Spleen (tissue), 13 donors: ENCODE measurements at places on chromosomes 13 and 19.

- no peak for DNase-seq
Measured at GRCh38 chr13:28539625-28540286, 44.8 kb upstream of the FLT1 start.

- DNase-seq = peak; percentile 67
Measured at GRCh38 chr19:15466851-15467733, 2.7 kb upstream of the RASAL3 start.

DNA sequence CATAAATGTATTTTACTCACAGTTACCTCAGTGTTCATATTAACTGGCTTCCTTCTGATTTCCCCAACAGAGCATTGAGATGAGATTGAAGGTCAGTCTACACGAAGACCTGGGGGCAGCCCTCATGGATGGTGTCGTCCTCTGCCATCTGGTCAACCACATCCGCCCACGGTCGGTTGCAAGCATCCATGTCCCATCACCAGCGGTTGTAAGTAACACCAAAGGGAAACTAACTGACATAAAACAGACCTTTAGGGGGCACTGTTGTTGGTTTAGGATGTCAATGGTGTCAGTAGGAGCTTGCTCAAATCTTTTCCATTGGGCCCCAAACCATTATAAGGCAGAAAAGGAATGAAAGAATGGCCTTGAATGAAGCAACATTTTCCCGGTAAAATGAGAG lies 68.2 kb downstream of the ESD start:
- no peak for DNase-seq

GRCh38 chr13:34748073-34748472 lies 194.0 kb upstream of the NBEA start:
- no peak for DNase-seq

DNA sequence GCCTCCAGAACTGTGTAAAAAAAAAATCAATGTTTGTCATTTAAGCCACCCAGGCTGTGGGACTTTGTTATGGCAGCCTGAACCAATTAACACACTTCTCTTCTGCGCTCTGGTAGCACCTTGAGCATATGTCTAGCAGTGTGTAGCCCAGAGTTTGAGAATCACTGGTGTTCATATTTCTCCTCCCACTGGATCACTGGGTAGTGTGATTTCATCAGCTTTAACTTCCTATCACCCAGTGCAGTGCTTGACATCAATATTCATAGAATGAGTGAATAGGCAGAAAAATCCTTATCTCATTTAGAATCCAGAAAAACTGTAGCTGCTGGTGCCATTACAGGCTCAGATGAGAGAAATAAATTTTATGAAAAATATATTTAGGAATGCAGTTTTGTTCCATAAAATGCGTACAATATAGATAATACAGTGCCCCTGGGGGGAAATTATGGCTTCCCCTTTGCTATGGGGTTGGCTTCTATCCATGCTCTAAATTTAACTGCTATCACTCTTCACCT lies 30.7 kb upstream of the WASF3 start:
- DNase-seq = no peak

- no peak for DNase-seq
Measured at GRCh38 chr13:75736173-75736572, 100.0 kb downstream of the LMO7 start.

DNA sequence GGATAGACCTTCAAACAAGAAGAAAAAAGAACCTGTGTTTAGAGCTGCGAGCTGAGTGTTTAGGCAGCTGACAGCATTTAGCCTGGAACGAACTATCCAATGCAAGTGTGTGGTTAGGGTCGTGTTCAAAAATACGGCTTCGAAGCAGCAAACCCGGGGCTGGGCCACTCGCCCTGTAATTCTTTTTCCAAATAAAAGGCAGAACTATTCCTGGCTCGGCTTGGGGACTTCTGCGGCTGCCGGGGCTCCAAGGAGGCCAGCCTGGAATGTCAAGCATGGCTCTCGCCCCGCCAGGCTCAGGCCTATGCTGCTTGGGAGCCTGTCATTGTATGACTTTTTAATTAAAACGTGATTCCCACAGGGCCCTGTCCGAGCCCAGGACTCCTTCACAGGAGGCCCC lies 51.7 kb upstream of the KLF2 start:
- no peak for DNase-seq

GRCh38 chr13:62779161-62779560 lies 1363.5 kb upstream of the PCDH20 start:
- DNase-seq = no peak

- no peak for DNase-seq
Measured at GRCh38 chr19:46954502-46954992, 65.1 kb upstream of the NPAS1 start.

- DNase-seq = peak; percentile 46
Measured at GRCh38 chr13:111361873-111362648, 41.6 kb downstream of the TEX29 start.

DNA sequence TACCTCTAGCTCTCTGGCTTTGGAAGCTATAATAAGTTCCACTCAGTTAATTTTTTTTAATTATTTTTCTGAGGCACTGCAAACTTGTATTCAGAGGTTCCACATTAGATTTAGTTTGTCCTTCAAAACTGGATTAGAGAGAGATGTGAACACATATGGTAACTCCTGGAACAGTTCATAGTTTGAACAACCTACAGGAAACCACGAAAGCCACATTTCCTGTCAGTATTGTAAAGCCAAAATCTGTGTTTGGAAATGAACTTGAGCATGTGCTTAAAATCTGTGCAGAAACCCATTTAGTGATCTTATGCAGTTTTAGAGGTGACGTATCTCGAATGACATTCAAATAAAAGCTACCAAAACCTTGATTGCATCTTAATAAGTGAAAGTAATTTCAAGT lies 1952.0 kb downstream of the OLFM4 start:
- DNase-seq = no peak

GRCh38 chr13:44734201-44734707 lies 158.1 kb upstream of the TSC22D1 start:
- no peak for DNase-seq

DNA sequence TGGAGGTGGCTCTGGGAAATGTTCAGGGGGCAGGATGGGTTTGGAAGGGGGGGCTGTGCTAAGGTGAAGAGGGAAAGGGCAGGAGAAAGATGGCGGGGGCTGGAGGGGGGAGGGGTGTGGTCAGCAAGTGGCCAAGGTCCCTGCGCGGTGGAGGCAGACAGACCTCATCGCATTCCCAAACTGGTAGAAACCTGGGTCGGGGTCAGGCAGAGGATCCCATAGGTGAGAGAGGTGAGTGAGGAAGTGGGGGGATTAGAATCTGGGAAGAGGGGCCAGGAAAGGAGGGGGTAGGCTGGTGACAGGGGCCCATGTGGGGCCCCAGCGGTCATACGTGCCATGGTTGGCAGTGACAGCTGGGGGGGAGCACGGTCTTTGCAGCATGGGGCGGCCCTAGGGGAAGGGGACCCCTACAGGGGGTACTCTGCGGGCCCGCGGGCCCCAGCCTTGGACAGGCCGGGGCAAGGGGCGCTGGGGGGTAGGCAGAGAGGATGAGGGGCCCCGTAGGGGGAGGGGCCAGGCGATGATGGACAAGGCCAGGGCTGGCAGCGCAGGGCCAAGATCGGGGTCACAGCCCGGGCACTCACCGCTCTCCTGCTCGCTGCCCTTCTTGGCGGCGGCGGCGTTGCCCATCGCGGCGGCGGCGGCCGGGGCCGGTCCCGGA lies 514 bp downstream of the PRKACA start:
- DNase-seq = peak; percentile 91

DNA sequence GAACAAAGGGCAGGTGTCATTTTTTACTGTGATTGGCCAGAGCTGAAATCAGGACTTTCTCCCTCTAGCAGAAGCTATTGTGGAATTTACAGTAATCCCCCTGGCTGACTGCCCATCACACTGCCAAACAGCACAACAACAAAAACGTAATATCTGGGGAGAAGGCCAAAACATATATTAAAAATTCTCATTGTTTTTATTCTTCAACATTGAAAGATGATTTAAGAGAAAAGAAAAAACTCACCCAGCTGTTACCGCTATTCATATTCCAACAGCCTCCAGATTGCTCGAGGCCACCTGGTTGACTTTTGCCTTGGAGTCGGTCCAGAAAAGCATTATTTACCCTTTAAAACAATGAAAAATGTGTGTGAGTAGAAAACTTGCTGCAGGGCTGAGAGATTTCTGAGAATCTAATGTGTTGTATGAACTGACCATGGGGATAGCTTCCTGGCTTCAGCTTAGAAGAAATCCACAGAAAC lies 97.2 kb downstream of the EPSTI1 start:
- DNase-seq = no peak

DNA sequence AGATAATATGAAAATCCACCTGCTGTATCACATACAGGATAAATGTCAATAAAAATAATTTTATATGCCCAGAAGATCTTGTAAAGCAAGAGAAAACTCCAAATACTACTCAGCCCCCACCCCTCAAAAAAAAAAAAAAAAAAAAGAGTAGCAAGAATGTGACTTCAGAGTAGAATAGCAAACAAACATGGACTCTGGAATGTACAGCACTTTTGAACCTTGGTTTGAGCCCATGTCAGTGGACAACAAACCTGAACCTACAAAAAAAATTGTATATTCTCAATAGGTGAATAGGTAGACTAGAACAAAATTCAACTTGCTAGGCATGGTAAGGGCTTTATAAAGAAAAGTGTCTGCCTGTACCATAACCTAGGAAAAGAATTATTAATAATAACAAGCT lies 428.0 kb downstream of the SLITRK6 start:
- no peak for DNase-seq

DNA sequence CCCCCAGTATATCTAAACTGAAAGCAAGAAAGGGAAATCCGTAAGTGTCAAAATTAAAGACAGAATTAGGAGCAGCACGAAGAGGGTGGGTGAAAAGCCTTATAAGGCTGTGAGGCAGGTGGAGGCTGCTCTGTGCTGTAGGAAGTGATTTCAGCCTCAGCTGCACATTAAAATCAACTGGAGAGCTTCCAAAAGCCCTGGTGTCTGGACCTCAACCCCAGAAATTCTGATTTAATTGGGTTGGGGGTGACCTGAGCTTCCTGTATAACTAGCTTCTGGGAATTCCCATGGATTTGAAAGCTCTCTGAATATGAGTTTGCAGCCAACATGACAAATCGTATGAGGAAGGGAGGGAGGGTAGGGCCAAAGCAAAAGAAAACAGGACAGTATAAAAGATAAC lies 242.4 kb upstream of the TMTC4 start:
- DNase-seq = no peak

- no peak for DNase-seq
Measured at GRCh38 chr19:32253683-32254508, 91.5 kb upstream of the ZNF507 start.

DNA sequence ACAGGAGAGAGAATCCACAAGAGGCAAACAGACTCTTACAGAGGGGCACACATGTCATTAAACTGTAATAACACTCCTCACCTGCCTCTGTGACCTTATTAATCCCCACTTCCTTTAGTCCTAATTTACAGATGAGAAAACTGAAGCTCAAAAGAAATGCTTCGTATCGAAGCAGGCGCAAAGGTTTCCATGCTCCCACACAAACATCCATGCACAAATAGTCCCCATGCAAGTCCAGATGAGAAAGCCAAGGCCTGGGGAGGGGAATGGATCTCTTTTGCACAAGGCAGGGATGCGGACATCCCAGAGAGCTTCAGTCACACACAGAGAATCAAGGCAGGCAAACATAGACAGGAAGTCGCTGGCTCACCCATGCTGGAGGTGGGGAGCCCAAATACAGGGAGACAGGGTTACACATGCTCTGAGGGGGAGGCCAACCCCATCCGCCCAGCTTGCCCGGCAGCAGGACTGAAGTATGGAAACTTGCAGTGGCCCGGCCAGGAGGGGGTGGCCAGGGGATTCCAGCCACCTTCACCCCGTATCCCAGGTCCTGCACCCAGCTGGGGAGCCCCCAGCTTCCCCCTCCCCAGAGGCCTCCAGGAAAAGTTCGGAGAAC lies 468 bp downstream of the S1PR5 start:
- DNase-seq = no peak

DNA sequence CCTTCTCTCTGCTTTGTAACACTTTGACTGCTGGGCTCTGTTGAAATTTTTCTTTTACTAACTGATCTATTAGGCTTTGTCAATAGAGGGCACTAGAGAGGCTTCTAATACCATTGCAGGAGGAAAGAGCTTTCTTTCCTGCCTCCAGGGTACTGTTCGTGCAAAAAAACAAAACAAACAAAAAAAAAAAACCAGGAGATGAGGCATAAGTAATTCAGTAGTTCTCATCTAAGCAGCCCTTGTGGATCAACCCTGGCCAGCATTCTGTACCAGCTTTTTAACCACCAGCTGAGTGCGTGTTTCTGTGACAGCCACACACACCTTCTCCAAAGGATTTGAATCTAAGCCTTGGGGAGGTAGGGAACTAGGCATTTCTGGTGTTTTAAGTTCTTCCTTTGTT lies 1707.6 kb upstream of the SLC10A2 start:
- DNase-seq = no peak

DNA sequence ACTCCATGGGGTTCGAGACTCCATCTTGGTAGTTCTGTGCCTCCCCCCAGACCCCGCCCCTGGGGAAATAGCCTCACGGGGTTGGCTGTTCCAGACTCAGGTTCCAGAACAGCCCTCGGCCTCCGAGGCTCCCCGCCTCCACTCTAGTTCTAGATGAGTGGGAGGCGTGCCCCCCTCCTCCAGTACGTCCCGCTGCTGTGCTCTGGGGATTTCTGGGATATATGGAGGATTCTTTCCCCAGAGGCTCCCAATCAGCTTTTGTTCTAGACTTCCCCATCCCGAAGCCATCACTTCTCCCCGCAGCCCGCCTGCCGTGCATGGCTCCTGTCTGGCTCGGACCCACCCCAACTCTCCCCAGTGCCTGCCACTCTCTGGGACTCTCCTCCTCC lies 1.9 kb upstream of the CACNG7 start:
- DNase-seq = no peak

DNA sequence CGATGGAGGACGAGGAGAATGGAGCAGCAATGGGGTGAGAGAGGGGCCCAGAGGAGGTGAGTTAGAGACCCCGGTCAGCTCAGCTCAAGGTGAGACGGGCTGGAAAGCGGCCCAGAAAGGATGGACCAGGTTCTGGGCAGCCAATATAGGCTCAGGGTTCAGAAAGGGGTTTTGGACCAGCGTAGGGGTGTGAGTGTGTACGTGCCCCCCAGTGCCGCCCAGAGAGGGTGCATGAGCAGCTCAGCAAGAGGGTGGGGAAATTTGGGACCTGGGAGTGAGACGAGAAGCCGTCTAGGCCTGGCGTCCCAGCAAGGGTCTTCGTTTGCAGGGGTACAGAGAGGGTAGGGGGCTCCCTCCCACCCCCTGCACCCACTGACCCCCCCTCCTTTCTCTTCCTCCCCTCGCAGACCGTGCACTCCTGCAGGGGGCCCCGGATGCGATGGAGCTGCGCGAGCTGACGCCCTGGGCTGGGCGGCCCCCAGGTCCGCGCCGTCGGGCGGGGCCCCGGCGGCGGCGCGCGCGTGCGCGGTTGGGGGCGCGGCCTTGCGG lies 12.1 kb downstream of the FUT6 start:
- DNase-seq = no peak

GRCh38 chr13:106753251-106753650 lies 185.3 kb upstream of the ARGLU1 start:
- no peak for DNase-seq

DNA sequence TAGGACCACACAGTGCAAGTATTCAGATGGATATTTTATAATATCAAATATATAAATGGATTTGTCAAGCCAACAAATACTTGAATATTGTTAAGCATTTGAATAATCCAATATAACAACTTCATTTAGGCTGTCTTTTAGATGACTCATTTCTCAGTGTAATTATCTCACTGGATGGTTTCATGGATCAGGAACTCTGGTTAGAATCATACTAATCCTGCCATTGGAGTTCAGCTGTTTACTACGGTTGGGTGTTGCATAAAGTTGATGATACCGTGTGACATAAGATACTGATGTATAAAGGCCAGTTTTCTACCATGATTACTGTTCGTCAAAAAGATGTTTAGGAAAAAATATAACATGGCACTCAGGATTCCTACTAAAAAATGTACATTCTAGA lies 196.3 kb downstream of the TSHZ3 start:
- no peak for DNase-seq

GRCh38 chr13:101627556-101627943 lies 175.1 kb downstream of the ITGBL1 start:
- DNase-seq = no peak
